Neural progenitor cell (in vitro differentiated cells): ENCODE measurements at places on chromosomes 7 and 10. TPM values are rescaled to one million over a fixed set of nuclear protein-coding genes. Genes with fewer than 3 reads are reported as not detected.
A peak's percentile ranks its signal among the peaks of the same experiment; 100 is the strongest.

DNA sequence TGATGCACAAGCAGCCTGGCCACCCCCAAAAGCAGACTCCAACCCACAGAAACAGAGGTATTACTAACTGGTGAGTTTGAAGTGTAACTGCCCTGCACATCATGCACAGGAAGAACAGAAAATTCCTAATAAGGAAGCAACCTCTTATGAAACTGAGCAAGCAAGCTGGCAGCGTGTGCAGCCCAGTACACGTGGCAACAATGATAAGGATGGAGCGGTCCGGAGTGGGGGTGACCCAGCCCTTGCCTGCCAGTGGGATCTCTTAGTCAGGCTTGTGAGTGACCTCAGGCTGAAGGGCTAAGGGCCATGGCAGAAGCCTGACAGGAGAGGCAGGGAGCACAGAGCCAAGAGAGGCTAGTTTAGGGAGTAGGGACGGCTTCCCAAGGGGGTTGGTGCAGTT, 22.1 kb upstream of the AOAH start:
- no peak for DNase-seq

- DNase-seq, result peak; percentile 68
Measured at GRCh38 chr7:34087892-34088891, 182.9 kb downstream of the BMPER start.

DNA sequence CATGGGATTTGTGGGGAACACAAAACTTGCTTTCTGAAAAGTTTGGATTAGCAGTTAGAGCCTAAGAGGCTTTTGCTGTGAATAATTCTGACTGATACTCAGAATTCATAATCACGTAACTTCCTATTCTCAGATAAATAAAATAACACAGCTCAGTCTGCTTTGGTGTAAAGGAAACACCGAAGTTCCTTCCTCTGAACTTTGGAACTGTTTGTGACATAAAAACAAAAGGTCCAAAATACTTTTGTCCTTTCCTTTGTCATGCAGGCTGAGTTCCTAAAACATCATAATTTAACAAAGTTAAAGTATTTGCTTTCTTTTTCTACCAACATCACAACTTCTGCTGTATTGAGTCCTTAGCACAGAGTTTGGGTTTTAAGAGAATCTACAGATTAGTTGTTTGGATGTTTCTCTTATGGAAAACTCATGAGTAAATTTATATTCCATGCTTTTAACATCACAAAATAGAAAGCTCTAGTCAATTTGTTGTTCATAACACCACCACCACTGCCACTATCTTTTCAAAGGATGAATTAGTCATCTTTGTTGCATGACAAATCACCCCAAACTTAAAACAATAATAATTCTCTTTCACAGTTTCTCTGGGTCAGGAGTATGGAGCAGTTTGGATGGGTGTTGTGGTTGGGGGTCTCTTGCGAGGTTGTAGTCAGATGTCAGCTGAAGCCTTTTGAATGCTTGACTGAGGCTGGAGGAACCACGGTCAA, 123.4 kb downstream of the REEP3 start:
- DNase-seq, result no peak

GRCh38 chr10:119395280-119396007, 147.1 kb downstream of the RGS10 start:
- DNase-seq, result no peak

- no peak for DNase-seq
Measured at GRCh38 chr10:14009371-14010100, 321.2 kb downstream of the FRMD4A start.

- DNase-seq, result no peak
Measured at GRCh38 chr10:63699785-63700613, 178.8 kb downstream of the REEP3 start.

GRCh38 chr10:1241322-1241890, 185.2 kb downstream of the WDR37 start:
- no peak for DNase-seq

- DNase-seq, result no peak
Measured at GRCh38 chr7:152312316-152312715, 123.5 kb downstream of the KMT2C start.

DNA sequence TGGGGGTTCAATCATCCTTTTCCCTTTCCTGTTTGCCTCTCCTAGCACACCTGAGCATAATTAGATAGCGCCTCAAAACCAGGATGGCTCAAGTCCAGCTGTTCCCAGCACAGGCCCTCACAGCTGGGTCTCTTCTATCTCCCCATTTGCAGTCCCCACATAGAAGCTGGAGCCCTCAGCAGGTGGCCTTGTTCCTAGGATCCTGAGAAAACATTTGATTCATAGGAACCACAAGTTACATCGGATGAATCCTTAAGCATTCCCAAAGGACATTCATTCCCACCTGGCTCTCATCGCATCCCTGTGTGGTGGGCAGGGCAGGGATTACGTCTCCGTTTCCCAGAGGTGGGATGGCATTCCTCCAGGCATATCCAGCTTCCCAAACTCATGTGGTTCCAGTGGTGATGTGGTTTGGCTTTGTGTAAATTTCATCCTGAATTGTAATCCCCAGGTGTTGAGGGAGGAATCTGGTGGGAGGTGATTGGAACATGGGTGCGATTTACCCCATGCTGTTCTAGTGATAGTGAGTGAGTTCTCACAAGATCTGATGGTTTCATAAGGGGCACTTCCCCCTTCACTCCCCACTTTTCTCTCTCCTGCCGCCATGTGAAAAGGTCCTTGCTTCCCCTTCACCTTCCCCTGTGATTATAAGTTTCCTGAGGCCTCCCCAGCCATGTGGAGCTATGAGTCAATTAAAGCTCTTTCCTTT, 49.8 kb upstream of the LEP start:
- no peak for DNase-seq

Gene ZSCAN25
- 8.7 and 13.3 TPM in 2 replicates for total RNA-seq

Gene GCC1
- 7.1 and 13.5 TPM in 2 replicates for total RNA-seq
